ENCODE measurements at places on chromosomes 6 and 20.
A peak's percentile ranks its signal among the peaks of the same experiment; 100 is the strongest.

DNA sequence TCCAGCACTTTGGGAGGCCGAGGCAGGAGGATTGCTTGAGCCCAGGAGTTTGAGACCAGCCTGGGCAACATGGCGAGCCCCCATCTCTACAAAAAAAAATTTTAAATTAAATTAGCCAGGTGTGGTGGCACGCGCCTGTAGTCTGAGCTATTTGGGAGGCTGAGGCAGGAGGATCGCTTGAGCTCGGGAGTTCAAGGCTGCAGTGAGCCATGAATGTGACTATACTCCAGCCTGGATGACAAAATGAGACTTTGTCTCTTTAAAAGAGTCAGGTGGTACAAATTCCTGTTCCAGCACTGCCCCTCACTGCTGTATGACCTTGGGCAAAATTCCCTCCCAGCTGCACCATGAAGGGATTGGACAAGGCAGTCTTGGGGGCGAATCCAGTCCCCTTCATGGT is 28.5 kb downstream of the AHCY start:
- no peak for DNase-seq

- DNase-seq: peak; percentile 96
Measured at GRCh38 chr6:118586746-118587485, 38.8 kb downstream of the PLN start.

GRCh38 chr6:6760002-6760401 is 171.5 kb downstream of the LY86 start:
- no peak for DNase-seq

DNA sequence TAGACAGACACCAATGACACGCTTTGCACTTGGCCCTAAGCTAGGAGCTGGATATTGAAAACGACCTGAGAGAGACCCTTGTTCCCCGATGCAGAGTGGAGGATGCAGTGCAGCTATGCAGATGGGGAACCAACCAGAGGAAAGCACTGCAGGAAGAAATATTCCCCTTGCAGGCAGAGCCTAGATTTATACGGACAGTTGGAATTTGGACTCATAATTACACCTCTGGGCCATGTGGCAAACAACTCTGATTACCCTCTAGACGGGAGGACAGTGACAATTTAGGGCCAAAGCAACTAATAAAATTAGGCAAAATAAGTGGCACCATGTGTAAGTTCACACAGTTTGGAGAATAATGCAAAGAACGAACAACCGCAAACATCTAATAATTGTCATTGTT is 12.3 kb downstream of the PMEPA1 start:
- DNase-seq: no peak

- no peak for DNase-seq
Measured at GRCh38 chr6:20167601-20168000, 44.7 kb downstream of the MBOAT1 start.

GRCh38 chr6:24574809-24575208 is 71.2 kb downstream of the KIAA0319 start:
- peak; percentile 26 for DNase-seq

- no peak for DNase-seq
Measured at GRCh38 chr6:170596426-170596825, 12.0 kb upstream of the PDCD2 start.

DNA sequence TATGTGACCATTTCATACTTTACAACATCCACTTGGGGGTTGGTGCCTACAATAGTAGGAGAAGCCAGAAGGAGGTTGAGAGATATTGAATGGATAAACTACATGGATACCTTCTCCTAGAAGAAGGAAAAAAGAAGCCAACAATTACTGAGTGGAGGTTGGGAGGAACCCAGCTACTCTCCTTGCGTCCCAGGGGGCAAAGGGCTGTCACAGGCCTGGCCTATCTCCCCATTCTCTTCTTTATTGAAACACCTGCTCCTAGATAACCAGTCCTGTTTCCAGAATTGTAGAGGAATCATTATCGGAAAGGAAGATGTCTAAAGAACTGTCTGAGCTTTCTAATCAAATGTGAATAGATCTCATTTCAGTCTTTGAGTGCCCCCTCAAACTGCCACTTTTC is 115.1 kb downstream of the MAP7 start:
- no peak for DNase-seq

DNA sequence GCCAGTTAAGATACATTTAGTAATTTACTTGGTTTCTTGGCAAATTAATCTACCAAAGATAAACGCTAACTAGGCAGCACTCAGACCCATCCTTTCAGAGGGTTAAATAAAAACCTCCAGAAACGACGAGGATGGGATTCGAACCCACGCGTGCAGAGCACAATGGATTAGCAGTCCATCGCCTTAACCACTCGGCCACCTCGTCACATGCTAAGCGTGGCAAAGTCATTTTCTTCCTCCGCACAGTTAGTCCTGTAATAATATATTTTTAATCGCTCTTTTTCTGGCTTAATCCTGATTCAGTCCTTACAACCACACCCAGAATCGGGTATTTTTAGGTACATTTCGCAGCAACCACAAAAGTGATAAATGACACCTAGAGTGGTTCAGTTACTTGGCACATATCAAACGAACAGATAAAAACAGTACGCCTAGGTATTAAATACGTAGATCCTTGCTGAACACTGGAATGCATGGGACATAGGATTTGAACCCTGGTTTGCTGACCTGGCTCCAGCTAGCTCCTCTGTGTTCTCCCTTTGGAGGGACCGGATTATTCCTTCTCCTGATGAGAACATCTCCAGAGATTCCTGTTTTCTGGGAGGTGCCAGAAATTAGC is 71.6 kb downstream of the GPX5 start:
- peak; percentile 42 for DNase-seq

DNA sequence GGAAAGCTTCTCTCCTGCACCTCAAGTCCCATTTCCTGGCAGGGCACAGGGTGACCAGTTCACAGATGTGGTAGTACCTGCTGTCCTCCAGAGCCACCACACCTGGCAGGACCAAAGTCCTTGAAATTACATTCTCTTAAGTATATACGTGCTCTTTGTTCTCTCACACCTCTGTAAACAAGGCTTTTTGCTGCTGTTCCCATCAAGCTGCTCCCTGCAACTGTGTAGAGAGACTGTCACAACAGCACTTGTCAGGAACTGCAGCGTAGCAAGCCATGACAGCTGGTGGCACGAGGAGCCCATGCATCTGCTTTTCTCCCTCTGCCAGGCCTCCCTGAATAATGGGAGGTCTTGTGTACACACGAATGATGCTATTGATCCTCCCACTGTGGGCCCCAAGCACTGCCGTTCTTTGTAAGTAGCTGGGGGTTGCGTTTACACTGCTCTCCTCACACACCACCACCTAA is 431.8 kb downstream of the CD83 start:
- DNase-seq: no peak

- DNase-seq: no peak
Measured at GRCh38 chr20:62666736-62667529, 24.6 kb downstream of the SLCO4A1 start.

DNA sequence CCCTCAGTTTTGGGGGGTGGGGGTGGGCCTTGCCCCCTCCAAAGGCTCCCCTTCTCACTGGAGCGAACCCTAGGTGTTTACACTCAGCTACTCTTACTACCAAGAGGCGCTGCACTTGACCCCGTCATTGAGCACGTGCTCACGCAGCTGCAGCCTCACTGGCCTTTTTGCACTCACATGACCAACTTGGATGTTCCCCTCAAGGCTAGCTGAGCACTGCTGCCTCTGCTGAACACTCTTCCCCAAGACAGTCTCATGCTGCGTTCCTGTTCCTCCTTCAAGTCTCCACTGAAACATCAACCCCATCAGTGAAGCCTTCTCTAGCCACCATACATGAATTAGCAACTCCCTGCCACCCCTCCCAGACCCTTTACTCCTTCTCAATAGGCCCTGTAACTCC is 4.0 kb downstream of the SOD2 start:
- no peak for DNase-seq

GRCh38 chr20:44069203-44070011 is 117.6 kb downstream of the JPH2 start:
- DNase-seq: no peak

DNA sequence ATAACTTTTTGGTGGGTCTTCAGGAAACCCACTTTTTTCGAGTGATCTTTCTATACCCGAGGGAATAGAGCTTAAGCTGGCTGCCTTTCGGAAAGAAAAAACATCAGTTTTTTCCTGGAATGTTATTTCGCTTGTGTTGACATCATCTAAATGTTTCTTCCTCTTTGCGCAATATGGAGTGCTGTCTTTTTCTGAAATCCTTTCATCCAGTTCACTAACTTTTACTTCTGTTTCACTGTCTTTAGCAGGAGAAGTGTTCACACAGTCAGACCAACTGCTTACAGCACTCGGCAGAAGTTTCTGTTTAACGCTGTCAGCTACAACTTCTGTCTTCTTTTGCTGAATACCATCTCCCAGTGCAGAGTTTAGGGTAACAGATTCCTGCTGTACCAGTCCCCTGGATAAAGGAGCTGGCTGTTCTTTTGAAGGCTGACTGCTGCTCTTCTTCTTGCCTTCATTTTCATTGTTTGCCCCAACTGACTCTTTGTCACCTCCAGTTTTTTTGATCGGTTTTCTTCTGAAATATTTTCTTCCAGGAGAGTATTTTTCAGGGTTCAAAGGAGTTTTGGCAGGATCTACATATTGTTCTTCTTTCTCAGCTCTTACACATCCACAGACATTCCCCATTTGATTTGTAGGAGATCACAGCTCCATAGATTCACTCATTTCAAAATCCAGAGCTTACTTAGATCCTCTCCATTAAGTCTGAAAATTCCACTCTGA is 50.0 kb upstream of the DST start:
- peak; percentile 84 for DNase-seq

DNA sequence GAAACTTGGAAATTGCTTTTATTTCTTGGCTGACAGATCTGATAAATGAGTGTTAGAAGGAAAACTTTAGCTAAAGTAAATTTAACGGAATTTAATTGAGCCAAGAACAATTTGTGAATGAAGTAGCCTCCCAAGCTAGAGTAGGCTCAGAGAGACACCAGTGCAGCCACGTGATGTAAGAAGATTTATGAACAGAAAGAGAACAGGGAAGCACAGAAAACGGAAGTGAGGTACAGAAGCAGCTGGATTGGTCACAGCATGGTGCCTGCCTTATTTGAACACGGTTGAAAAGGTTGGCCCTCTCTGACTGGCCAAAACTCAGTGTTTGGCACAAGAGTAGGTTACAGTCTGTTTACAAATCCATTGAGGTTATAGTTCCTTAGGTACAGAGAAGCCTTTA is 29.5 kb upstream of the IFNGR1 start:
- no peak for DNase-seq

- no peak for DNase-seq
Measured at GRCh38 chr6:168167431-168168315, 88.7 kb upstream of the FRMD1 start.

DNA sequence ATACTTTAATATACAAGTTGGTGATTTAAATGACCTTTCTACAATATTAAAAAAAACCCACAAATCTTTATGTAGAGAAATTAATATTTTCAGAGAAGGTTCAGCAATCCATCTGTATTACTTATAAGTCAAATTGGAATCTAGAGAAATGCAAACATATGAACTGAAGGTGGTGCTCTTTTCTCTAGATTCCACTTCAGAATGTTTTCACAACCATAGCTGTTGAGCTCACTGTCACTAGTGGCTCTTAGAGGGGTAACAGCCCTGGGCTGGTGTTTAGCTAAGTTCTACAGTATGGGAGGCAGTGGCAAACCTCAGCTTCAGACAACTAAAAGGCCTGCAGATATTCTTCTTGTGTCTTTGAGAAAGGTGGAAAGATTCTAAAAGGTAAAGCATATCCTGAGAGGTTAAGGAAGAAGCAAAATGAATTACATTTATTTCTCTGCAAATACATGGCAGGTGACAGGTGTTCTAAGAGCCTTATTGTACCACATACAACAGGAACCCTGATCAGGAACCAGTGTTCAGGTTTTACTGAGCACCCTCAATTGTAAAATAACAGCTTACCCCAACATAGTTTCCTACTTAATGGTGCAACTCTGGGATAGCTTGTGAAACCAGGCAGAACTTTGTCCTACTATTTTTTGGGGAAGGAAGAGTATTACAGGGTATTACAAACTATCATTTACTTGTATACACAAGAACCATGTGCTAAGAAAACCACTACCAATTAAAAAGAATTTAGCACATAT is 56.6 kb upstream of the SAMHD1 start:
- DNase-seq: peak; percentile 60

- no peak for DNase-seq
Measured at GRCh38 chr6:139964737-139965136, 590.3 kb upstream of the CITED2 start.

GRCh38 chr6:157099912-157100593 is 223.3 kb downstream of the TMEM242 start:
- DNase-seq: no peak

DNA sequence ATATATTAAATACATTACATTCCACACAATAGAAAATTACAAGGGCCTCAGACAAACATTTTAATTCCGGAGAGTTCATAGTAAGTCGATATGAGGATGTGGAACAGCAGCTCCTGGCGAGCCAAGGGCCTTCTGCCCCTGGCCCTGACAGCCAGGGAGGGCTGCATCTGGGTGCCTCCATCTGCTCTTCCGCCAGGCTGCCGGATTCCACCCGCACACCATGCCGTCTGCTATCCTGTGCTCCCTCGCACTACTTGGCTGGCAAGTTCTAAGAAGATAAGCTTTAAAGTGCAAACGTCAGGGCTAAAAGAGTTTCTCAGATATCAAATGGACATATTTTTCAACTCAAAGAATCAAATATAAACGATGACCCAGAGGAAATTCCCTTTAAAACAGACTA is 656.3 kb upstream of the NOX3 start:
- no peak for DNase-seq

- DNase-seq: peak; percentile 76
Measured at GRCh38 chr6:106444777-106445507, 84.4 kb downstream of the CRYBG1 start.

- no peak for DNase-seq
Measured at GRCh38 chr20:57392512-57393271, 1.5 kb downstream of the RBM38 start.

- DNase-seq: no peak
Measured at GRCh38 chr20:25191689-25192088, 3.8 kb upstream of the ENTPD6 start.

- peak; percentile 67 for DNase-seq
Measured at GRCh38 chr6:25981568-25982263, 19.1 kb downstream of the TRIM38 start.

DNA sequence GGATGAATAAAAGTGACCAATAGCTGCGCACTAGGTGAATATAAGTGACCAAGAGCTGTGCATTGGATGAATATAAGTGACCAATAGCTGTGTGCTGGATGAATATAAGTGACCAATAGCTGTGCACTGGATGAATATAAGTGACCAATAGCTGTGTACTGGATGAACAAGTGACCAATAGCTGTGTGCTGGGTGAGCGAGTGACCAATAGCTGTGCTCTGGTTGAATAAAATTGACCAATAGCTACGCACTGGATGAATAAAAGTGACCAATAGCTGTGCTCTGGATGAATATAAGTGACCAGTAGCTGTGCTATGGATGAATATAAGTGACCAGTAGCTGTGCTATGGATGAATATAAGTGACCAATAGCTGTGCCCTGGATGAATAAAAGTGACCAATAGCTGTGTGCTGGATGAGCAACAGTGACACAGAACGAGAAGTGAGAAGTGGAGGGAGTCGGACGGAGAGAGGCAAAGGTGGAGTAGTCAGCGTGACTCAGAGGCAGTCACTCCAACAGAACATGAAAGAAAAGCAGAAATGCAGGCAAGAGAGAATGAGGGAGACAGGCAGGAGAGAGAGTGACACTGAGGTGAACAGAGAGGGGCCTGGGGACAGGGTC is 38.5 kb downstream of the RBM38 start:
- peak; percentile 21 for DNase-seq

GRCh38 chr6:17957086-17957485 is 30.3 kb downstream of the KIF13A start:
- DNase-seq: no peak

GRCh38 chr20:53306192-53306805 is 287.3 kb downstream of the ZNF217 start:
- no peak for DNase-seq
